ENCODE measurements at places on chromosomes 5 and 9.

- DNase-seq = no peak
Observed at GRCh38 chr5:85030316-85031084, 645.8 kb upstream of the EDIL3 start.

- no peak for DNase-seq
Observed at GRCh38 chr9:95148208-95148520, 169.3 kb downstream of the FANCC start.

DNA sequence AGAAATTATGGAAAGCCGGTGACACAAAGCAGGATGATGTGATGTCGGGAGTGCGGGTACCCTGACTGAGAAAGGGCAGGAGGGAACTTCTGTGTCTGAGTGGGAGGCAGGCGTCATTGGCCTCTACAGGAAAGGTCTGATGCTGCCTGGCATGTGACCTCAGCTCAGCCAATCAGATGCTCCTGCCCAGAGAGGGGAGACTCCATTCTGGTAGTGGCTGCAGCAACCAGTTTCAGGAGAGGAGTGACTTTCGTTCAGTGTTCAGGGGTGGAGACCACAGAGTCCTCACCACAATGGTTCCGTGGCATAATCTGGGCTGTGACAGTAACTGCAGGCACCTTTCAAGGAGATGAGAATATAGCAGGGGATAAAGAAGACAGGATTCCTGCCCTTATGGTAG is 6.7 kb upstream of the SFXN1 start:
- DNase-seq = no peak

DNA sequence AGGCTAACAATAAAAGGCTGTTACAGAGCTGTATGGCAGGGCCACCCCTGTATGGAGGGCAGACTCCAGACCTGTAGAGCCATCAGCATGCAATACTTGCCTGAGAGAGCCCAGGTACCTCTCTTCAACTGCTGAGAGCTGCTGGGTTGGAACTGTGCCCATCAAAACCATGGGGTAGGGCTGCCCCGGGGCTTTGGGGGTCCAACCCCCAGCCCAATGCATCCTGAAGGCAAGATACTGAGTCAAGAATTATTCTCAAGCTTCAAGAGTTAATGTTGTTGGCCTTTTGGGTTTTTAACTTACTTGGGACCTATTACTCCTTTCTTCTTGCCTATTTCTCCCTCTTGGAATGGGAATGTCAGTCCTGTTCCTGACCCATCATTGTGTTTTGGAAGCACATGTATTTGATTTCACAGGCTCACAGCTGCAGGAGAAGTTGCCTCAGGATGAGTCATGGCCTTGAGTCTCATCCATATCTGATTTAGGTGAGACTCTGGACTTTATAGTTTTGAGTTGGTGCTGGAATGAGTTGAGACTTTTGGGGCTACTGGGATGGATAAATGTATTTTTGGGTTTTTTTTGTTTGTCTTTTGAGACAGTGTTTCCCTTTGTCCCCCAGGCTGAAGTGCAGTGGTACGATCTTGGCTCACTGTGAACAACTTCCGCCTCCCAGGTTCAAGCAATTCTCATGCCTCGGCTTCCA is 21.0 kb upstream of the CDK7 start:
- DNase-seq = no peak

DNA sequence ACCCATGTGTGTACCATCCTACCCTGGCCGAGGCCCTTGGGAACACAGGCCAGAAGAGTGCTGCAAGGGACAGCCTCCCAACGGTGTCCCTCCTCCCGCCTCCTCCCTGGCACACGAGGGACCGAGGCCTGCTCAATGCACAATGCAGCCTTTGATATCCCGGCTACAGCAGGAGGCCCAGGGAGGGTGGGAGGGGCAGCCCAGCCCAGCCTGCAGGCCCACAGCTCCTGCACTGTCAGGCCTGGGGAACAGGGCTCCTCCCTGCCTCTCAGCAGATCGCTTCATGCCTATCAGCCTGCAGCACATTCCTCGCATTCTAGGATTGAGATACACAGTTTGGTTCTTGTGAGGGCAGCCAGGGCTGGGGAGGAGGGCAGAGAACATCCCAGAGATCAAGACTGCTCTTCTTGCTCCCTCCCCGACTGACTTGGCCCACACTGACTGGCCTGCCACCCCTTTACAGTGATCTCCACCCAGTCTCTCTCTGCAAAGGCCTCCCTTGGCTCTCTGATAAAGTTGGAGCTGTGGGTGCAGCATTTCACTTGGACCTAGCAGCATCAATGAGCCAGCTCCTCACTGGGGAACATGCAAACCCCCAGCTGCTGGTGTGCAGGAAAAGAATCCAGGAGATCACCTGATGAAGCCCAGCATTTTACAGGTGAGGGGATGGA is at the start of gene SH3TC2:
SH3TC2 (minus strand) TSS at position 46 of the 671 bp plus-strand sequence; CDS start at position 6, 40 bp downstream.
- no peak for DNase-seq

DNA sequence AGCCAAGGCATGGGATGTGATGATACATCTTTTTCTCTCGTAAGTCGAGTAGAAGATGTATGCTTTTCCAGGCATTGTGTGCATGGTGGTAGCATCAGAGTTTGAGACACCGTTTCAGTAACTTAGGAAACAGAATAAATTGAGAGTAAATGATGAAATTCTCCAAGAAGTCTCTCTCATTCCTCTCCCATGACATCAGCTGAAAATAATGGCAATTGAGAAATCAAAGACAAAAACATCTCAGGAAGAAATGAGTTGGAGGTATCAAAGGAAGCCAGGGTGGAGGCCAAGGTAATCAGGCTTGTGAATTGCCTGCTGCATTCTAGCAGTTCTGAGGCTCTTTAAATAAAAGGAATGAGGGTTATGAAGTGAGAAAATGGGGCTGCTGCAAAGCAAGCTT is 53.9 kb downstream of the SGCD start:
- DNase-seq = no peak

GRCh38 chr9:34262971-34263370 is 66.1 kb downstream of the KIF24 start:
- no peak for DNase-seq

DNA sequence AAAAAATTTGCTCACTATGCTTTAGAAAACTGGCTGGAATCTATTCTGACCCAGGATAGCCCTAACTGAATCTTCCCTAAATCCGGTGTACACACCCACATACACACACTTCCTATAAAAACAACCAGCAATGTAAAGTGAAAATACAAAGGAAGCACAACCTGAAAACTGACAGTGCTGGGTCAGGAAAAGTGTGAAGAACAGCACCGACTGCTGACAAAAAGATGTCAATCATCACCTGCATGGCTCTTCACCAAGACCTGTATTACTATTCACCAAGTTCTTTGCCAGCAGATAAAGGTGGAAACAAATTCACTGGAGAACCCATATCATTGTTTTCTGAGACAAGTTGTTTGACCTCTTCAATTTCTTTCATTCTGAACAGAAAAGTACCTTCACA is 293.8 kb upstream of the GRAMD2B start:
- DNase-seq = no peak

- no peak for DNase-seq
Observed at GRCh38 chr9:135108831-135109510, 21.5 kb downstream of the OLFM1 start.

DNA sequence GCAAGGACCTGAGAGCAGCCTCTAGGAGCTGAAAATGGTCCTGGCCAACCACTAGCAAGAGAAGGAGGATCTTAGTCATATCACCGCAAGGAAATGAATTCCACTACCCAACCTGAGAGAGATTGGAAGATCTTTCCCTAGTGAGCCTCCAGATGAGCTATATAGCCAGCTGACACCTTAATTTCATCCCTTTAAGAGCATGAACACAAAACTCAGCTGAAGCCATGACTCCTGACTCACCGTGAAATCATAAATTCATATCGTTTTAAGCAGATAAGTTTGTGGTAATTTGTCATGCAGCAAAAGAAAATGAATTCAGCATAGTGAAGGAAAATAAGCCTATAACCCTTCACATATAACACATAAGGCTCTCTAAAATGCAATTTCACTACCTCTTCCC is 23.5 kb downstream of the MAPKAP1 start:
- no peak for DNase-seq

DNA sequence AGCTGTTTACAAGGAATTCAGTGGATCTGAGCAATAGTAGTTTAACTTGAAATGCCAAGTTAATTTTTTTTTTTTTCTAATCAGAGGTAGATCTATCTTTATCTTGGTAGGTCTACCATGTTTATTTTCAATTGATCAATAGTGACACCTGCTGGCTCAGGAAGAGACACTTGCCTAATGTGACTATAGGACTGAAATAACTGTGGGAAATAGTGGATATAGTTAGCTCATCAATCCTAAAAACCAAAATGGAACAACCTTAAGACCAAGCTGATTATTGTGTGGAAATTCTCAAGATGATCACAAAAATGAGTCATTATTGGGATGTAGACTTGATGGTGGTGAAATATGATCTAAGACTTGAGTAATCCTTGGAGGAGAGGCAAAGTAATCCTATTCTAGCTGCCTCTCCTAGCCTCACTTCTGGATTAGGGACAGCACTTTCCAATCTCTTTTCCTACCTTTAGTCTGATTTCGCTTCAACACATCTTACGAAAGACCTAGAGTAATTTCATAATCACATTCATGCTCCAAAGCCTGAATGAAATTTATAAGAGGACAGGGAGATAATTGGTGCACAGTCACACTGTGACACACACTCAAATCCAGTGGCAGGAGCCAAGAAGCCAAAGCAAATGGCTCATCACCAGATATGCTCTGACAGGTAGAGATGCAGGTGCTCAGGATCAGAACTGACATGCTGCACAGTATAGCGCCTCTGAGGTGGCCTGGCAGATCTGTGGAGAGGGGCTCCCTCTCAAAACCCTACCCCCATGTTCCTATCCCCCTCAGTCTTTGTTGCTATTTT is 156.3 kb downstream of the HMHB1 start:
- no peak for DNase-seq

DNA sequence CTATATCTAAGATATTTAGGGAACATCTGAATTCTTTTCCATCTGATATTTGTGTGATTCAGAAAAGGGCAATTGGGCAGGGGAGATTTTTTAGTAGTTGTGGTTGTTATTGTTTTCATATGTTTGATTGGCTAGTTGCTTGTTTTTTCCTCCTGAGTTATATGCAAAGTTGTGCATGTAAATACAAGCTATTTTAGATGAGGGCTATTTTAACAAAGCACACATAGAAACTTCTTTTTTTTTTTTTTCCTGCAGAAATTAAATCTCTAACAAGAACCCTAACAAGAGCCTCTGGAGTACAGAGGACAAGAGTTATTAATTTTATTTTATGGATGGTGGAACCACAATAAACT is 559.1 kb downstream of the CETN3 start:
- no peak for DNase-seq

DNA sequence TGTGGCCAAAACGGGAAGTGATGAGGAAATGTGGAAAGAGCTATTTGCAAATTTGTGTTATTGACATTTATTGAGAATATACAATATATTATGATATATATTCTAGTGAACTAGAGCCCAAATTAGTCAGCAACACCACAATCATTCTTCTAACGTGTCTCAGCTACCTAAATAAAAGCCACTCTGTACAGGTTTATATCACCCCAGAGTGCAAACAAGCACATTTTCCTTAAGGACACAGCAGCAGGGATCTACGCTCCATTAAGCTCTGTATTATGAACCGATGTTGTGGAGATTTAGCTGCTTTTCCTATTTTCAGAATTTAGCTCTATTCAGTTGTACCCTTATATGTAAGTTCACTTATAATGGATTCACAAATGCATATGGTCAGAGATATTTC is 77.9 kb downstream of the CDH18 start:
- no peak for DNase-seq

- DNase-seq = no peak
Observed at GRCh38 chr9:110152704-110153374, 55.1 kb downstream of the C9orf152 start.

- no peak for DNase-seq
Observed at GRCh38 chr5:132500244-132500930, 9.8 kb upstream of the IRF1 start.

DNA sequence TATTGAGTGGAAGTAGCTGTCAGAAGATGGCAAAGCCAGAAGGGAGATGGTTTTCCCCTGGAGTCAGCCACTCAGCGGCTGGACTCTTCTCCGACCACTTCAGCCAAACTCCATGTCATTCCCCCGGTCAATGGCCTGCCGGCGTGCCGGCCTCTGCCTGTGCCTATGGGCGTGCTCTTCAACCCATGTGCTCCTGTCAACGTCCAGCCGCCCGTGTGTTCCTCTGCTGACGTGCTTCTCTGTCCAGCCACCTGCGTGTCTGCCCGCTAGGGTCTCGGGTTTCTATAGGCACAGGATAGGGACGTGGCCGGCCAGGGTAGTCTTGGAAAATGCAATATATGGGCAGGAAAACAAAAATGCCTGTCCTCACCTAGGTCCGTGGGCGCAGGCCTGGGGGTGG is 77.7 kb upstream of the RUFY1 start:
- no peak for DNase-seq

- DNase-seq = no peak
Observed at GRCh38 chr5:81249240-81249639, 16.1 kb downstream of the CKMT2 start.

DNA sequence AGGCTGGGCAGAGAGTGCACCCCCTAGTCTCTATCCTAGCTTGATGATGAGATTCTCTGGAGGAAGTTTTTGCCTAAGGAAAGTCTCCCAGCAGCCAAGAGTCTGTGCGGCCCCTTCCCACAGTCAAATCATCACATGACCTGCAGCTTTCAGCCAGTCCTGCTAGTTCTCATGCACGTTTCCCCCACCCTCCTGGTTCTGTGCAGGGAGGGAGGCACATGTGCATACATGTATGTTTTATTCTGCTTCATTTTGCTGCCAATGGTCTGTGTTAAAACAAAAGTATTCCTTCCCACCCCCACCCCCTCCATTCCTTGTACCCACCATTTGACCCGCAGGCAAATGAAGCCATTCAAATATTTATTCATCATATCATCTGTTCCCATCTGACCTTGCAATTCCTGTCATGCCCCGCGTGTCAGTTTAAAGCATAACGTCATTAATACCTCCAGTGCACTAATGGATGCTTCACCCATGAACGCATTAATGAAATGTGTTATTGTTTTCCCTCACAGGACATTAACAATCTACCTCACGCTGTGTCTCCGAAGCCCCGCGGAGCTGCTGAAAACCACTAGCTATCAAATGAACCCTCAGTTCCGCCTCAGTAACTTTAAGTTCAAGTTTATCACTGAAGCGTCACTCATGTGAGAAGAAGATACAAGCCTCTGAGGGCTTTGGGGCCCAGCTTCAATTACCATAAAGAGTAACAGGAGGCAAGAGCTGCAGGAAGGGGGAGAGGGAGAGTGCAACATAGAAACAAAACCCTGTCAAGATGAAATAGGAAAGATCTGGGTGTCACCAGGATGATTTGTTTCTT is 139.6 kb downstream of the RASEF start:
- DNase-seq = no peak

- DNase-seq = no peak
Observed at GRCh38 chr5:131854134-131854533, 57.3 kb upstream of the FNIP1 start.

GRCh38 chr5:14479143-14479696 is 102.4 kb upstream of the OTULINL start:
- DNase-seq = no peak

GRCh38 chr5:74765201-74765600 is 1.7 kb downstream of the GFM2 start:
- no peak for DNase-seq

Data from activated T-cell treated with anti-CD3 and anti-CD28 coated beads for 1 hour (primary cell).